ENCODE measurements at places on chromosomes 6 and 20.

- no peak for DNase-seq
These were observed 61.2 kb downstream of the FOXC1 start for GRCh38 chr6:1670711-1671462.

- DNase-seq: no peak
These were observed 115.2 kb upstream of the HMGCLL1 start for GRCh38 chr6:55694148-55694547.

DNA sequence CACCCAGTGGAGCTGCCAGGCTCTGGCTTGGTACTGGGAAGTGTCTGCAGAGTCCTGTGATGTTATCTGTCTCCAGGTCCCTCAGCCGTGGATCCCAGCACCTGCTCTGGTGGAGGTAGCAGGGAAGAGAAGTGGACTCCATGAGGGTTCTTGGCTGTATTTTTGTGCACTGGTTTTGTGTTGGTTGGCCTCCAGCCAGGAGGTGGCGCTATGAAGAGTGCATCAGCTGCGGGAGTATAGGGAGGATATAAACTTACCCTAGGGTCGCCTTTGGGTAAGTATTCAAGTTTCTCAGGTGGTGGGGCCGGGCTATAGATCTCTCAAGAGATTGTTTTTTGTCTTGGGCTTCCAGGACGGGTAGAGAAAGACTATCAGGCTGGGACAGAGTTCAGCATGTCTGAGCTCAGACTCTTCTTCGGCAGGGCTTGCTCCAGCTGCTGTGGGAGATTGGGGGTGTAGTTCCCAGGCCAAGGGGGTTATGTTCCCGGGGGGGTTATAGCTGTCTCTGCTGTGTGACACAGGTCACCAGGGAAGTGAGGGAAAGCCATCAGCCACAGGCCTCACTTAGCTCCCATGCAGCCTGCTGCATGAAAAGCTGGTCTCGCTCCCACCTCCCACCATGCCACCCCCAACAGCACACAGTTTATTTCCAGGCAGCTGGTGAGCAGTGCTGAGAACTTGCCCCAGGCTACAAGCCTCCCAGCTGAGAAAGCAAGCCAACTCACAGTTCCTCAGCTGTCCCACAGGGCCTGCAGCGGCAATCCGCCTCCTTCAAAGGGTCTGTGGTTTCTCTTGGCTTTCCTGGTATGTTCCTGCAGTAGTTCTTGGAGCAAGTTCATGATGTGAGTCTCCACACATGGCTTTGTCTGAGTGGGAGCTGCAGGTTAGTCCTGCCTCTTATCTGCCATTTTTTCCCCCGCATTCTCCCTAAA is 115.7 kb downstream of the AIG1 start:
- no peak for DNase-seq

- no peak for DNase-seq
These were observed 156.9 kb downstream of the CDKAL1 start for GRCh38 chr6:20691185-20691584.

DNA sequence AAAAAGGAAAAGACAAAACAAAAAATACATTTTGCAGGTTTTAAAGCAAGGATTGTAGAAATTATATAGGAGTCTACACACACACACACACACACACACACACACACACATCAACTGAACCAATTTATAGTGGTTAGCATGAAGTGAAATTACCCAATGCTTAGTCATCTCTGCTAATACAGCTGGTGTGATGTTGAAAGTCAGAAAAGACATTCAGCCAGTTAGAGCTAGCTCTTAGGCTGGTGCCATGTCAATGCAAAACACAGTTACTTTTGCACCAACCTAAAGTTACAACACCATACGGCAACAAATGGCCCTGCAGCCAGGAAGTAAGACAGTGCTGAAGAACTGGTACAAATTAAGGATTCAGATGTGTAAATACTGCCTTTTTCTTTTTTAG is 15.2 kb downstream of the FAM210B start:
- no peak for DNase-seq

- no peak for DNase-seq
These were observed 168.2 kb upstream of the RIN2 start for GRCh38 chr20:19589787-19590362.

Measured in stimulated activated CD8-positive, alpha-beta memory T cell treated with anti-CD3 and anti-CD28 coated beads, Interleukin-15, amount 100 ng/mL, for 4 hours (primary cell).